ENCODE measurements at places on chromosomes 4 and X. TPM values are rescaled to one million over a fixed set of nuclear protein-coding genes. Genes with fewer than 3 reads are reported as not detected.

GRCh38 chr4:153318696-153319320, 25.7 kb upstream of the MND1 start:
- no peaks in the 10 kb centered on the region for H3K4me1 ChIP-seq
- H3K27ac ChIP-seq: no peak overlapping the region
- H3K4me3 ChIP-seq: no peak overlapping the region
- H3K27me3 ChIP-seq: no peaks in the 10 kb centered on the region
- no peaks in the 10 kb centered on the region for H3K36me3 ChIP-seq

DNA sequence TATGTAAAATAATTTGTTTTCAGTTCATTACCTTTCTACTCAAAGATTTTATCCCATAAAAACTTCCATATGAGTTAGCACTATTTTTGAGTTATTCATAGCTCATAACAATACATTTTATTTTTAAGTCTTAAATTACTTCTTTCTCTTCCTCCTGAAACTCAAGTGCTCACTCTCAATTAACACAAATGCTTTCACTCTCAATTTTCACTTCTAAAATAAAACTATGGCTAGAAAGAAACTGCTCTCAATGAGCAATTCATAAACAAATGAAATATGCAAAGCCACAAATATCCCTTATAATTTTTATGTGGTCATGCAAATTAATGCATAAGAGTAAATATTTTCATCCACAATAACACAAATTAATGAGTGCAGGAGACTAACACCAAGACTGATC, 38.8 kb downstream of the MAML3 start:
- H3K4me1 ChIP-seq: peaks cover 6% of the 10 kb centered on the region
- DNase-seq: no peak
- H3K36me3 ChIP-seq: no peaks in the 10 kb centered on the region

DNA sequence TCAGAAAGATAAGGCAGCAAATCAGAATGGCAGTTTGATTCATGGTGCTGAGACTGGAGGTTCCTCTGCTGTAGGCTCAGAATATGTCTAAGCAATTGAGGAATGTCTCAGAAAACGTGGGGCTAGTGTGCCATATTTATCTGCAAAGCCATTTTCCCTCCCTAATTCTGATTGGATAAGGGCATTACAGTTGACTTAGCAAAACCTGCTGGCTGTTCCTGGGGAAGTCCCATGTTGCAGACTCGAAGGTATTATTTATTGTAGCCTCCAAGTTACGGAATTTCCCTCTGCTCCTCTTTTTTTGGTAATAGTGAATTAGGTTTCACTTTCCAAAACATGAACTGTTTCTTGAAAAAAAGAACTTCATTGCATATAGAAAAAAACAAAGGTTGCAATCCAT, at the start of gene CXCL10:
Gene CXCL10 (minus strand): TSS at position 109 of the 400 bp plus-strand sequence. CDS start 66 bp downstream, at position 43.
- H3K4me3 ChIP-seq: no peak within 1 kb of the TSS
- no peak for DNase-seq
- no peaks in the 10 kb centered on the region for H3K4me1 ChIP-seq
- no peaks in the 10 kb centered on the region for H3K27me3 ChIP-seq

GRCh38 chr4:96593422-96593821, 753.5 kb downstream of the PDHA2 start:
- no peaks in the 10 kb centered on the region for H3K4me1 ChIP-seq
- no peak overlapping the region for H3K4me3 ChIP-seq
- H3K36me3 ChIP-seq: no peaks in the 10 kb centered on the region
- H3K27ac ChIP-seq: no peak overlapping the region

MAGEB2 gene
- total RNA-seq: not detected
